Neural cell (in vitro differentiated cells): ENCODE measurements at places on chromosomes 13 and 19. TPM values are rescaled to one million over a fixed set of nuclear protein-coding genes. Genes with fewer than 3 reads are reported as not detected.

The TBC1D17 gene
- polyA plus RNA-seq: 13.1 and 13.2 TPM in 2 replicates

The IL12RB1 gene
- polyA plus RNA-seq: not detected in 2 replicates

The ZNF563 gene
- polyA plus RNA-seq: 1.7 and 3.6 TPM in 2 replicates

The LILRA2 gene
- polyA plus RNA-seq: not detected in 2 replicates

The KLF1 gene
- not detected in 2 replicates for polyA plus RNA-seq

The LAIR1 gene
- polyA plus RNA-seq: not detected in 2 replicates

The SULT2B1 gene
- polyA plus RNA-seq: not detected in 2 replicates

The CNFN gene
- polyA plus RNA-seq: not detected in 2 replicates
